ENCODE measurements at places on chromosomes 16 and 17.

- no peak for DNase-seq
Measured at GRCh38 chr16:70720425-70721201, 34.8 kb upstream of the MTSS2 start.

GRCh38 chr16:19689342-19689741, 28.7 kb downstream of the KNOP1 start:
- no peak for DNase-seq

- no peak for DNase-seq
Measured at GRCh38 chr16:89031715-89032659, 55.0 kb upstream of the CBFA2T3 start.

DNA sequence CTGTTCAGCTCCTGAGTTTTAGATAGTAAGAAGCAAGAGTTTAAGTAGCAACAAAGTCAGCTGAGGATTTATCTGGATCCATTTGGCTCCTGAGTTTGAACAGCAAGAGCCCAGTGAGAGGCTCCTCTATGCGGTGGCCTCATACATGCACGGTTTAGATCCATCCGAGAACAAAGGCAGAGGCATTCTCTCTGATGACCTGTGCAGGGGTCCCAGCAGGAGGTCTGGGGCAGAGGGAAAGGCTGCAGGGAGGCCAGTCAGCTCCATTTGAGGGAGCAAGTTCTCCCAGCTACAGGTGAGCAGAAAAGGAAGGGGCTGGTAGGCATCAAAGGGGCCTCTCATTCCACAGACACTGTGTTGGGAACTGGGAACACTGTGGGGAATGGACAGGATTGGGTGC, 16.5 kb downstream of the PITPNM3 start:
- DNase-seq = no peak

GRCh38 chr17:30796016-30796415, 28.5 kb downstream of the CRLF3 start:
- no peak for DNase-seq

GRCh38 chr17:49388290-49388640, 26.2 kb upstream of the ZNF652 start:
- no peak for DNase-seq

Data from stimulated activated CD8-positive, alpha-beta memory T cell treated with anti-CD3 and anti-CD28 coated beads, Interleukin-7, amount 100 ng/mL, for 48 hours (primary cell).